ENCODE measurements at places on chromosomes 3 and 15.

- DNase-seq = no peak
These were observed 47.1 kb upstream of the MECOM start for GRCh38 chr3:169710619-169711018.

GRCh38 chr3:15858547-15859506, 61.0 kb upstream of the ANKRD28 start:
- peak; percentile 54 for DNase-seq

- peak; percentile 62 for DNase-seq
These were observed 23.7 kb upstream of the RNU6-1 start for GRCh38 chr15:67863442-67863987.

DNA sequence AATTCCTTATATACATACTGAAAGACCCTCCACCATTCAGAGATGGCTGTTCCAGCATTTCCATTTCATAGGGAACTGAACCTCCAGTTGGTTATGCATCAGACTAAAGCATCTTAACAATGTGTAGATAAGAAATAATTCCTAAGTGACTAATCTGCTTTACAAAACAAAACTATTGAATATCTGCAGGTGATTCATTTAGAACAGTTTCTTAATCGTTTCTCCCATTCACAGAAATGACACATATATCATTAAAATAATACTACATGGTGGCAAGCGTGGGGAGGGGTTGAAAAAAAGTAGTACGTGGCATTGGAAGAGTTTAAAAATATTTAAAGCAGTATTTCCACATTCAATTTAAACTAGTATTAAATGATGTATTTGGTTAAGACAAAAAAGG, 19.5 kb downstream of the COPS2 start:
- DNase-seq = no peak

GRCh38 chr15:91476861-91477260, 376.6 kb upstream of the SLCO3A1 start:
- no peak for DNase-seq

- no peak for DNase-seq
These were observed 202.5 kb downstream of the MEIS2 start for GRCh38 chr15:36897834-36898233.

DNA sequence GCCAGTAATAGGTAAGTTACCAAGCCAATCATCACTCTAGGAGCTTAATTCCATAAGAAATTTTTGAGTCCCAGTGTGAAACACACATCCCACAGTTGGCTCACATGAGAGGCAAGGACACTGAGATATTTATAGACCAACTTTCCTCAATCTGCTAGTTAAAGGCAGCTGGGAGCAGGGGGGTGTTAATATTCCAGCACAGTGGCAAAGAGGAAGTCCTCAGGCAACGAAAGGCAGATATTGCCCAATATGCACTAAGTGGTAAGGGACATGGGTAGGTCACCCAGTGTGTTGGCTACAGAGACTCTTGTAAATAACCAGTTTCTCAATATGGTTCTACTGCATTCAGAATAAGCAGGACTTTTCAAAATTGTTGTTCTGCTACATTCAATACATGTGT, 61.0 kb downstream of the TOP2B start:
- DNase-seq = no peak

DNA sequence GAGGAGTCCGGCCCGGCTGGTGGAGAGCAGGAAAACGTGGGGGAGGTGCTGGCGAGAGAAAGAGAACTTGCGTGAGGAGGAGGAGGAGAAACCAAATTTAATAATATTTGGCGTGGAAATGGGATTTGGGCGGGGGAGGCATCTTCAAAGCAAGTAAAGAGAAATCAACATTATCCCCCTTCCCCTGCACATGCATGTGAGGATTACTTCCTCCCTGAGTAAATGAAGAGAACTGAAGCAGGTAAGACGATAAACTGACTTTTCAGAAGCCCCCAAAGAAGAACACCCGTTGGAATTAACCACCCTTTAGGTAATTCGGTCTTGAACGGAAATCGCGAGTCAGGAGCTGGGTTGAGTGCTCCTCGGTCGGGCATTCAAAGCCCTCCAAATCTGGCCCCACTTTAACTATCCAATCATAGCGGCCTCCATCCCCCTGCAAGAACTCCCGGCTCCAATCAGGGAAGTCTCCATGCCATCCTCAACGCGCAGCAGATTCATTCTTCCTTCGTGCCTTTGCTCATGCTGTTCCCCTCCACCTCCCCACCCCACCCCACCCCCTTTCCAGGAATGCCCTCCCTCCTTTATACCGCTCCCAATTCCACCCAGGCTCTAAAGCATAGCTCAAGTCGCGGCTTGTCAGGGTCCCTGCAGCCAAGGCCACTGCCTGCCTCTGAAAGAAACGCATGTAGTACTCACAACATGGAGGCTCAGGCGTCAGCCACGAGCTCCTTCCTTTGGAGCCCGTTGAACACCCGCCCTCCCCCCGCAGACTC, 545 bp upstream of the RFX7 start:
- peak; percentile 40 for DNase-seq

Measured in T-helper 2 cell treated with Interferon-gamma antibody and Interleukin-4, amounts not matched to agents 5 μg/mL and 100 μg/mL, for 36 hours (primary cell).